Psoas muscle (tissue), 8 donors: ENCODE measurements at places on chromosomes 2 and 18.

DNA sequence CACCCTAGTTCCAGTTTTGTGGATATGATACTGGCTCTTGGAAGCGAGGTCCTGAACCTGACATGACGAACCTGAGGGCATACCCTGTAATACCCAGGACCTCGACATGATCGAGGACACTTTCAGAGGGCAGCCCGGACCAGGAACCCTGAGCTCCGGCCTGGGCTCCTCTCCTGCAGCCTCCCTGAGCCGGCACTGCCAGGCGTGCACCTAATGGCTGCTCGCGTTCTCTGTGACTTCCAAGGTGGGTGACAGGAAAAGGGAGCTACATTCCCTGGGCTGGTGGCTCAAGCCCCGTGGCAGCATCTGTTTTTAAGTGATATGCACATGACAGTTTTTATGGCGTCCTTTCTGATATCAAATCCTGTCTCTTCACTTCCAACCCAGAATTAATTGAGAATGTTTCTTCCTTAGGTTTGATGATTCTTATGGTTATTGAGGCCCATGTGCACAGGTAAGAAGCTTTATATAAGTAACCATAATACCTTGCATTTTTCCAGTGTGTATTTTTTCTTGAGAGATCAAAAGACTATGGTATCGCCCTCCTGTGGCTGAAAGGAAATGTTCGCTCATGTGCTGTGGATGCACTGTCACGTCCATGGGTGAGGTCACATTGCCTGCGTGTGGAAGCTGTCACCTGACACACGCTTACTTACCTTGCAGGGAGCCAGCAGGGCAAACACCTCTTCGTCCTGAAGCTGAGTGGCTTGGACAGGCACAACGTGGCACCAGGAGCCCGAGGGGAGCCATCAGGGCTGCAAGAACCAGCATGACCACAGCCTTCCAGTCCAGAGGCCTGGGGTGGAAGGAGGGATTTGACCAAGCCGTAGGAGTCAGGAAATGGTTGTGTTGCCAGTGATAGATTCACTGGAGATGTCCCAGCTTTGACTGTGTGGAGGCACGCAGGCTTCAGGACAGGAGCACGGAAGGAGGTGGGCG, 367.4 kb upstream of the MYT1L start:
- no peak for DNase-seq

- DNase-seq, result no peak
These were observed 285.6 kb upstream of the ACVR2A start for GRCh38 chr2:147559070-147559725.

- no peak for DNase-seq
These were observed 75.2 kb upstream of the SMAD7 start for GRCh38 chr18:49025767-49026500.

DNA sequence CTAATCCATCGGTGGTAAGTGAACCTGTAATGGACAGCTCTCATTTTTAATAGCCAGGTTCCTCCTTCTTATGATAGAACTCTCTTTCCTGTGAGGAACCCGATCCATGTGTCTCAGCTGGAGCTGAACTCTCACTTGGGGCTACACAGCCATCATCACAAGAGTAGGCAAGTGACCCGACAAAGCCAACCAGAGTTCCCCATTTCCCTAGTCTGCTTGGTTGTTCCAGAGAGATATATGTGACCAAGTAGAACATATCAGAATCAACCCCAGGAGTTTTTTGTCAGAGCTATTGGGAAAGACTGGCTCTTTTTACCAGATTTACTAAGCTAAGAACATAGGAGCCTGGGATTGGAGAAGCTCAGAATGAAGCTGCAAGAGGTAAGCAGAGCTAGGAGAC, 14.6 kb upstream of the HNRNPLL start:
- DNase-seq, result no peak

DNA sequence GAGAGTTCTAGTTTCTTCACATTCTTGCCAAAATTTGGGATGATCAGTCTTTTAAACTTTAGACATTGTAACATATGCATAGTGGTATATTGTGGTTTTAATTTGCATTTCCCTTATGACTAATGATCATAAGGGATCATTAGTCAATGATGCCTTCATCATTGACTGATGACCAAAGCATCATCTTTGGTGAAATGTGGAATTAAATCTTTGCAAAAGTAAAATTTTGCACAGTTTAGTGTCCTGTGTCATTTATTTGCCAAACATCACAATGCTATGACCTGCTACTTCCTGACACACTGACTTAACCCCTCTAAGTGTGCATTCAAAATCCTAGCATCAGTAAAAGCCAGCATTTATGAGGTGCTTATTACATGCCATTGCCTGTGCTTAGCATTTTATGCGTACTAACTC, 58.9 kb upstream of the SLC1A4 start:
- no peak for DNase-seq

GRCh38 chr18:9724797-9725585, 16.9 kb downstream of the RAB31 start:
- DNase-seq, result no peak

DNA sequence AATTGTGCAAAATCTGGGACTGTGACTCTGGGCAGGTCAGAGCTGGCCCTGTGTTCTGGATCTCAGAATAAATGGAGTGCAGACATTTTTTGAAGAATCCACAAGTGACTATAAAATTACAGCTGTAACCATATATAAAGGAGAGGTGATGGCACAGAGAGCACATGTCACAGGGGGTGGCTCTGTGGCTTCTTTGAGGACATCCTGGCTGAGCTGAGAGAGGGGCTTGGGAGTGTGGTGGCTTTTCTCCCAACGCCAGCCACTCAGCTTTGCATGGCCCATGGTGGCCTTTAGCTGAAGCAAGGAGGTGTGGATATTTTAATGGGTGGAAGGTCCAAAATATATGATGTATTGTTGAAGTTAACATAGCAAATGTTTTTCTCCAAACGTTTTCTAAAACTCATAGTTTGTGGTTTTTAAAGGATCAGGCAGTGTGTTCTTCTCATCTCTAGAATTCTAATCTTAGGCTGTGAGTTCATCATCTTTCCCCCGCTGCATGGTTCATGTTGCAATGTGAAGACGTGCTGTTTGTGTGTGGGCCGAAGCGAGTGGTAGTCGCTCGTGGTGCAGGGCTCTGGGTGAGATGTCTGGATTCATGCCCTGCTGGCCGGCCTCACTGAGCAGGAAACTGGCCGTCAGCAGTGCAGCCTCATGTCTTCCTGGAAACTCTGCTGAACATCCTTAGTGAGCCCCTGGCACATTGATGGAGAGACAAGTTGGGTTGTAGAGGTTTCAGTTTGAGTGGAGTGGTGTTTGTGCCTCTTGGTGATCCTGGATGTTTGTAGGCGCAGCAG, 109.9 kb downstream of the ZNF236 start:
- DNase-seq, result peak; percentile 76

GRCh38 chr2:212176151-212176550, 362.5 kb downstream of the ERBB4 start:
- no peak for DNase-seq

DNA sequence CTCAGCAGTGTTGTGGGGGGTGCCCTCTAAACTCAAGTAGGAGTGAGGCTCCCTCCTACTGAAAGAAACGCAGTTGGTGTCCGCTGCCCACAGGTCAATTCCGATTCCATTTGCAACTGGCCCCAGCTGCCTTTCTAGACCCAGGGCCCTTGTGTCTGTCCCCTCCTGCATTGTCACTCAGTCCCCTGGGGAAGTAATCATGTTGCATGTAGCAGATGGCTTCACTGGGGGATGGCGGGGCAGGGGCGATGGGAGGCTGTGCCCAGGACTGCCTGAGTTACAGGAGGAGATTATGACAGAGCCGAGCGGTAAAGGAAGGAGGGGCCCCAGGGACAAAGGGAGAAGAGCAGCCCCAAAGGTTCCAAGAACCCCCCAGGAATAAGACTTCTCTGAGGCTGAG, 62.5 kb upstream of the SH3RF3 start:
- DNase-seq, result no peak

DNA sequence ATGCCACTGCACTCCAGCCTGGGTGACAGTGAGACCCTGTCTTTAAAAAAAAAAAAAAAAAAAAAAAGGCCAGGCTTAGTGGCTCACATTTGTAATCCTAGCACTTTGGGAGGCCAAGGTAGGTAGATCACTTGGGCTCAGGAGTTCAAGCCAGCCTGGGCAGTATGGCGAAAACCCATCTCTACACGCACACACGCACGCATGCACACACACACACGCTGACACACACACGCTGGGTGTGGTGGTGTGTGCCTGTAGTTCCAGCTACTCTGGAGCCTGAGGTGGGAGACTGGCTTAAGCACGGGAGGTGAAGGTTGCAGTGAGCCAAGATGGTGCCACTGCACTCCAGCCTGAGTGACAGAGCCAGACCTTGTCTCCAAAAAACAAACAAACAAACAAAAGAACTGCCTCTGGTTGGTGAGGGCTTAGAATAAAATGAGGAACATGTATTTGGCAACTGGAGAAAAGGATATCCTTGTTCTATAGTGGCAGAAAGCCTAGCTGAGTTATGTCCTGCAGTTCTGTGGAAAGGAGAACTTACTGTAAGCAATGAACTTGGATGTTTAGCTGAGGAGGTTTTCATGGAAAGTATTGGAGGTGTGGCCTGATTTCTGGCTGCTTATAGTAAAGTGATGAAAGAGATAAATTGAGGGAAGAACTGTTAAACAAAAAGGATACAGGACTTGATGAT, 34.0 kb downstream of the HAT1 start:
- DNase-seq, result no peak
